ENCODE measurements at places on chromosomes 1 and 21.

DNA sequence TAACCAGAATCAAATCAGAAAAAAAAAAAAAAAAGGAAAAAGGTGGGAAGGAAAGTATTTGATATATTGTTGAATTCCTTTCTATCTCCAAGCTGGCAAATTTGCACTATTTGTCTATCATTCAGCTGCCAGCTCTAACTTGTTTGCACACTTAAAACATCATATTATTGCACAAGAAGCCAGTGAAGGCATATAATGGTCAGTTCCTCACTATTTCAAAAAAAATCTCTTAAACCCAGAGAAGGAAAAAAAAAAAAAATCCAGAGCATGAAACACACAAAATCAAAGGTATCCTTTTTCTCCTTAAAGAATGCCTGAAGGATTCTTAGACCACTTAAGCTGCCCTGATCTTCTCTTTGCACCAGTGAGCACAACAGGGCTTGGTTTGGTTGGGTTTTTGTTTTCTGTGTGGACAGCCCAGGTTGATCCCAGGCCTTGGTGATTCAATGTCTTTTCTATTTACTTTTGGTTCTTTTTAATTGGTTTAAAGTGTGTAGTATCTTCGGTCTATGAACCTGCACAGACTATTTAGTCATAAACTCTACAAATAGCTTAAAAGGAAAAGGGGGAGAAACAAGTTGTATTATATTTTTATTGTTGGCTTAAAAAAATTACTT lies 40.2 kb downstream of the DUSP10 start:
- no peak for DNase-seq

- no peak for DNase-seq
Observed at GRCh38 chr1:154186852-154187501, 4.9 kb downstream of the TPM3 start.

DNA sequence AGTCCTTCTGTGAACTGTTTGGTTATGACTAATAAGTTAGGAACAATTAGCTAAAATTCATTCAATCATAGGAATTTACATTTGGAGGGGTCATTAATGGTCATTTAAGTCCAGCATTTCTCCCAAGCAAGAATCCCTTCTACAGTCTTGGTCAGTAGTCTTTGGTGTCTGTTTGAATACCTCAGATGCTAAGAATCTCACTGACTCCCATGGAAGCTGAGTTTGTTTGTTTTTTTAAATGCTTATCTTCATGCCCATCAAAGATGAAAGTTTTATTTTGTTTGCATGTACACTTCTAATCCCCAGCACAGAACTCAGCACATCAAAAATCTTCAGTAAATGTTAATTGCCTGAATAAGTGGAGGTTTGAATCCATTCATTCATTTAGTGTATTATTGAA lies 41.3 kb upstream of the SLC44A3 start:
- no peak for DNase-seq

DNA sequence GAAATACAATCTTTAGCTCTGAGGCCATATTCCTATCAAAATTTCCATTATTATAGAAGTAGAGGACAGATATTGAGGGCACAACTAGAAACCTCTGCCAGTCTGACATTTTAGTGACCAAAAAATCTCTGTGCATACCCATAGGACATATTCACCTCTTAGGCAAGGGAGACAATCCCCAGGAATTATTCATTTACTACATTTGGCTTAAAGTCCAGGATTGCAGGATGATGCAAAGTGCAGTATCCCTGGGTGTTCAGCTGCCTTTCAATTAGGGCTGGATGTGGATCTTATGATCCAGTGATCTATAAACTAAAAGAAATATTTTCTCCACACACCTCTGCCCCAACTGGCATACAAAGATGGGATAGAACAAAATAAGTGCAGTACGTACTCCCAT lies 50.9 kb downstream of the PTGS2 start:
- no peak for DNase-seq

DNA sequence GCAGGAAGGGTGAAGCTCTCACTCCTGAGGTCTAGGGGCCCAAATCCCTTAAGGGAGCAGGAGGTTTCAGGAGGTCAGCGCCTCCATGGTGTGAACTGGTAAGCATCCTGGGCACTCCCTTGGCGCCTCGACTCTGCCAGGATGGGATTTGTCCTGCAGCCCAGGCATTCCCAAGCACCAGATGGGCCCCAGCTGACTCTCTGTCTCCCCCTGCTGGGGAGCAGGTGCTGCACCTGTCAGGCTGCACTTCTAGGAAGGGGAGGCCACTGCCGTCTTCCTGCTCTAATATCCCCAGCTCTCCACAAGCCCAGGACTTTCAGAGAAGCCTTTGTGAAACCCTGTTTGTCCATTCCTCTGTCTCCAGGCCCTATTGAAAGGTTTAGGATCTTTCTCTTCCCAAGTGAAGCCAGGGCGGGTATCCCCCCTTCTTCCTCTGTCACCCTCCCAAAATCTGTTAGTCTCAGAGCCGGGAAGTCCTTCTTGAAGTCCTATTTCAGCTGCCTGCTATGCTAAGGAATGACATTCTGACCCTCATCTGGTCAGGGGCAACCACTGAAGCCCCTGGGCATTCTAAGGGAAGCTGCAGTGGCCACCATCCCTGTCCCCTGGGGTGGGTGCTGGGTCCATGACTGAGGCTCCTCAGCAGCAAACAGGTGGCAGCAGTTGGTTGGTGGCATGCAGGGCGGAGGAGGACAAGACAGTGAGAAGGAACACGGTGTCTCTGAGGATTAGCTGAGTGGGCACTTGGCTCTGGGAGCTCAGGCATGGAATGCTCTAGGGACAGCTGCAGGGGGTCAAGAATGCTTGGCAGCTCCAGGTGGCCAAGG lies 3.2 kb downstream of the MYBPH start:
- no peak for DNase-seq

GRCh38 chr1:234260578-234260977 lies 112.7 kb upstream of the COA6 start:
- DNase-seq = no peak

- DNase-seq = no peak
Observed at GRCh38 chr1:60063561-60063960, 10.0 kb downstream of the C1orf87 start.

GRCh38 chr1:33030575-33030974 lies 6.1 kb downstream of the AK2 start:
- DNase-seq = no peak

DNA sequence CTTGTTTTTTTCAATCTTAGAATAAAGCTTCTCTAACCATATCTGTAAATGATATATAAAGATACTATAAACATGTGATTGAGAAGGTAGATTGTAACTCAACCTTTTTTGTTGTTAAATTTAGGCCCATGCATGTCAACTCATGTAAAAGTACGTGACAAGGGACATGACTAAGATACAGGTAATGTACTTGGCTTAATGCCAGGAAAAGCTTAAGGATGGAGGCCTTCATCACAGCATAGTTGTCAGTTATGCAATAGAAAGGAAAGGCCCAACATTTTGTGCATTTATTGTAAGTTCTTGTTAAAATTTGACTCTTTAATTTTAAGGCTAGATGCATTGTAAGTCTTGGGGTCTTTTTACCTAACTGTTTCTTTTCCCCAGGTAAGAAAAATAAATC lies 305.1 kb downstream of the LTN1 start:
- DNase-seq = no peak

DNA sequence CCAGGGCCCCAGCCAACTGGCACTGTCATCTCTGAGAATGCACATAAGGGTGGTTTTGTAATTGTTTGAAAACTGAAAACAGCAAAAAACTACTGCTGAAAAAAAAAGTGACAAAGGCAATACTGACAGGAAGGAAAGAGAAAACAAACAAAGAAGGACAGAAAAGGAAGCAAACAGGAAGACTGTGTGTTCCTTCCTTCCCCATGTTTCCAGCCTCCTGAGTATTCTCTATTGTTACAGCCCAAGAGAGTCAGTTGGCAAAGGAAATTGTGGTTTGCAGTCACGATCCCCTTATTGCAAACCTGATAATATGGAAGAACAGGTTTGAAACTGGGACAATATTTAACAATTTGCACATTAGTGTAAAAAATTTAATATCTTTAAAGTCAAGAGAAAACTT lies 1177.6 kb downstream of the PLA2G4A start:
- DNase-seq = no peak

- no peak for DNase-seq
Observed at GRCh38 chr1:3212453-3213355, 143.7 kb downstream of the PRDM16 start.

GRCh38 chr1:236163463-236164153 lies 21.3 kb downstream of the GPR137B start:
- DNase-seq = no peak

All from stimulated activated CD4-positive, alpha-beta T cell treated with anti-CD3 and anti-CD28 coated beads, Interleukin-1b, Interleukin-23, amount 100 ng/mL, for 1 hour (primary cell).